ENCODE measurements at places on chromosomes 6 and 20. TPM values are rescaled to one million over a fixed set of nuclear protein-coding genes. Genes with fewer than 3 reads are reported as not detected.

Gene GABRR1
- total RNA-seq = not detected

Gene CLVS2
- total RNA-seq = not detected

Gene PTCHD4
- total RNA-seq = not detected

Gene PSORS1C2
- not detected for total RNA-seq

Gene FAM83C
- 0.05 TPM for total RNA-seq

Gene PACRG
- not detected for total RNA-seq

Gene ADGRF5
- total RNA-seq = not detected

Gene TGM6
- total RNA-seq = not detected

Gene ERVFRD-1
- not detected for total RNA-seq

Gene IFNGR1
- total RNA-seq = 33.6 TPM

Gene PLN
- total RNA-seq = not detected

Gene ADAM33
- total RNA-seq = 0.06 TPM

Gene CPXM1
- not detected for total RNA-seq

Gene SLC35B2
- 66.1 TPM for total RNA-seq

Gene PRRT1
- total RNA-seq = 0.74 TPM

Gene CLIC5
- not detected for total RNA-seq

Gene TPD52L1
- total RNA-seq = 43.8 TPM

Gene OR12D1
- not detected for total RNA-seq

Gene MYBL2
- 92.0 TPM for total RNA-seq

Gene HSD17B8
- 15.5 TPM for total RNA-seq

Gene HRH3
- total RNA-seq = not detected

Gene APOM
- total RNA-seq = 2.9 TPM

Gene MYT1
- total RNA-seq = 0.03 TPM

Gene HSPA12B
- total RNA-seq = 0.29 TPM

Gene CGA
- 0.29 TPM for total RNA-seq

Gene CST5
- total RNA-seq = not detected

Gene PRPH2
- total RNA-seq = not detected

Gene NKAIN2
- total RNA-seq = not detected

Gene DEFB132
- not detected for total RNA-seq

Gene CCDC28A
- 9.3 TPM for total RNA-seq

Gene MCCD1
- not detected for total RNA-seq

Gene VSX1
- 1.6 TPM for total RNA-seq

Gene LYRM4
- 31.0 TPM for total RNA-seq

Gene C20orf204
- total RNA-seq = 0.54 TPM

Gene SLC16A10
- total RNA-seq = 0.35 TPM

Gene DDO
- total RNA-seq = 0.12 TPM
